ENCODE measurements at places on chromosomes 6 and 20.

DNA sequence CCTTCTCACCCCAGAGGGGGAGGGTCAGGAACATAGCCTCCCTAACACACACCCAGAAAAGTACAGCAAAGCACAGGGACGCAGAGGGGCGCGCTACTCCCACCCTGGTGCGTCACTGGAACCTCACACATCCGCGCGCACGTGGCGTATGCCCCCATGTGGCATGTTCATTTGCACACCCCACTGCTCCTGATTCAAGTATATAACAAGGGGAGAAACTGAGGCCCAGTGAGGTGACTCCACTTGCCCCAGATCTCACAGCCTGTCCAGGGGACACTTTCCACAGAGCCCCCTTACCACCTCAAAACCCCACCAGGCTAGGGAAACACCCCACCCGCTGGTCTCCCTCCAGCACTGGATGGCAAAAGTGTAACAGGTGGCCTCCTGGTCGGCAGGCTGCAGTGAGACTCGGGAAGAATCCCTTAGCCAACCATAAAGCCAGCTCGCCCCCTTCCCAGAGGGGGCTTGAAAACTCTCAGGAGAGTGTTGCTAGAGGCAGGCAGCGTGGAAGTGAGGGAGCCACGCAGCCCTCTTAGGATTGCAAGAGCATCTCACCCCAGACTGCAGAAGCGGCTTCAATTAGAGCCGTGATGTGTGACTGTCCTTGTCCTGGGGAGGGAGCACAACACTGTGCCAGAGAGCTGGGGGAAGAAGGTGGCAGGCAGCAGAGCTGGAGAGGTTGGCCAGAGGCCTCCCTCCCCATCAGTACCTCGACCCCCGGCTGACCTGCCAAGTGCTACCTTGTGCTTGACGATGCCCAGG lies at the start of gene GRM4:
GRM4 (minus strand) TSS at position 67 of the 762 bp plus-strand sequence. CDS start 12,591 bp downstream, outside the sequence.
- H3K4me1 ChIP-seq, result peaks cover 19% of the 10 kb centered on the region
- no peak for DNase-seq

DNA sequence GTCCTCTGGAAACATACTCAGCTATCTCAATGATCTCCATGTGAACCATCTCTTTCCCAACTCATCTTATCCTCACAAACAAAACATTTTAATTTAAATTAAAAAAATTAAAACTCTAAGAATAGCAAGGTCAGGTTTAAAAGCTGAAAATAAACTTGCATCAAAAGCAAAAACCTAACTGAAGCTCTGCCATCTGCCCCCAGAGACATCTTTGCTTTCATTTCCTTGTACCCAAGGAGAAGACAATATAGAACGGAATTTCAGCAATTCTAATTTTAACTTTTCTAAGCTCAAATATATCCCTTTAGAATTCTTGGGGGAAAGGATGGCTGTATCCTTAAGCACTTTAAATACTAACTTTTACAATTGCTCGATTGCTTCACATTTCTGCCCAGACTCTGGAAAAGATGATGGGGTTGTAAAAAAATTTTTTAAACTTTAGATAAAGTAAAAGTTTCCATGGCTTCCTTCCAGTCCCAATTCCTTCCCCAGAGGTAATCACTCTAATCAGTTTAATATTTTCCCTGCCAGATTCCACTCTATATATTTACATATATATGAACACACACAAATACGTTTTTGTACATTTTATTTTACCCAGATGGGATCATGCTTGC lies 69.2 kb upstream of the SMIM29 start:
- H3K36me3 ChIP-seq, result peaks cover 7% of the 10 kb centered on the region
- H3K27me3 ChIP-seq, result no peaks in the 10 kb centered on the region
- H3K27ac ChIP-seq, result peak overlapping the region; percentile 86
- DNase-seq, result no peak
- peaks cover 35% of the 10 kb centered on the region for H3K4me1 ChIP-seq
- H3K4me3 ChIP-seq, result no peak overlapping the region

DNA sequence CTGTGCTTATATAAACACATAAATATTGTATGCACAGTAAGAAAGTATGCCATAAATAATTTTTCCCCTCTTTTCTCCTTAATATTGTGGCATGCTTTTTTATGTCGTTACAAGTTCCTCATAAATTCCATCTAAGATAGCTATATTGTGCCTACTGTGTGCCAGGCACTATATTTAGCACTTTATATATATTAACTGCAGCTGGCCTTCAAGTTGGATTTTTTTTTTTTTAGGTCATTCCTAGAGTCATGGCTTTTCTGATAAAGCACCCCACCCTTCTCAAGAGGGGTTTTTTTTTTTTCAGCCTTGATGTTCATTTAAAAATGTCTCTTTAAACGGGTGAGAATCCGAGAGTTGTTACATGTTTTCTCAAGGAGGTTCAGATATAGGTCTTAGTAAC lies 42.8 kb upstream of the RNF8 start:
- H3K27ac ChIP-seq, result no peak overlapping the region
- no peak for DNase-seq
- H3K4me1 ChIP-seq, result no peaks in the 10 kb centered on the region
- no peak overlapping the region for H3K4me3 ChIP-seq
- H3K27me3 ChIP-seq, result no peaks in the 10 kb centered on the region
- peaks cover 16% of the 10 kb centered on the region for H3K36me3 ChIP-seq

DNA sequence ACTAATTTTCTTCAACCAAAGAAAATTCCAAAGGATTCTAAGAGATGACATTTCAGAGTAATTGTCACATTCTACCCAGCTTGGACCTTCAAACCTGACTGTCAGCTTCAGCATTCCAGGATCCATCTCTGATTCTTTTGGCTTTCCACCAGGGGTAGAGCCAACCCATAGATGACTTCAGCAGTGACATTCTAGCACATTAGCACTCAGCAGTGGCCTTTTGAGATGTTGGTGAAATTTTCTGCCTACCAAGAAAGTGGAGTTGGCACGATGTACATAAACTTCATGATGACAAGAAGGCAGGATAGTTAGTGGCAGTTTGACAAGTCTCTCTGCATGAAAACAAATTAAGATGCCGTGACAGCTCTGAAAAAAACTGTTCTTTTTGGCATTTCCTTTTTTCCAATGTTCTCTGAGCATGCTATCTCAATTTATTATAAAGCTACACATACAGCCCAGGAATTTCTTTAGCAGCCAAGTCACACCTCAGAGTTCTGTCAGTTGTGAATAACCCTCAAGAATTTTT lies 466.5 kb upstream of the RNF217 start:
- H3K27ac ChIP-seq, result no peak overlapping the region
- DNase-seq, result no peak
- no peaks in the 10 kb centered on the region for H3K36me3 ChIP-seq
- H3K4me3 ChIP-seq, result no peak overlapping the region
- no peaks in the 10 kb centered on the region for H3K4me1 ChIP-seq

- DNase-seq, result no peak
- H3K4me1 ChIP-seq, result peaks cover 2% of the 10 kb centered on the region
- no peak overlapping the region for H3K4me3 ChIP-seq
- no peaks in the 10 kb centered on the region for H3K27me3 ChIP-seq
Observed at GRCh38 chr6:131331873-131332781, 196.9 kb downstream of the AKAP7 start.

DNA sequence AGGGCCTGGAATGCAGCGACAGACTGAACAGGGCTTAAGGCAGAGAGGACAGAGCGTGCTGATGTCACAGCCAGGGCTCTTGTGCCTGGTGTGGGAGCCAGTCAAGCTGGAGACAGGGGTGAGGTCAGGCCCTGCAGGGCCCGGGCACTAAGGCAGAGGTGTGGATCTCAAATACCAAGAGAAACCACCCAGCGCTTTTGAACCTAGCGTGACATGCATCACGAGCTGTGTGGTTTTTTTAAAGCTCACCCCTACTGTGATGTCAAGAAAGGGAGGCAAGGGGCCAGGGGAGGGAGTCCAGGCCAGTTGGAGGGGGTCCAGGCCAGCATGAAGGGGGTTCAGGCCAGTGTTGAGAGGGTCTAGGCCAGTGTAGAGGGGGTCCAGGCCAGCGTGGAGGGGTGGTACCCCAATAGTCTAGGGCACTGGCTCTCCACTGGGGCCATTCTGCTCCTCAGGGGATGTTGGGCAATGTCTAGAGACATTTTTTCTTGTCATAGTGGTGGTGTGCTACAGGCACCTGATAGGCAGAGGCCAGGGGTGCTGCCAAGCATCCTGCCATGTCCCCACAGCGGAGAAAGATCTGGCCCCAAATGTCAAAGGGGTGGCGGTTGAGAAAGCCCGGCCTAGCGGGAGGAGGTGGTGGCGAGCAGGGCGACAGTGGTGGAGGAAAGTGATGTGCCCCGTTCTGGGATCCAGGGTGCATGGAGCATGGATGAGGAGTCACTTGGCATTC lies 42.6 kb downstream of the RBM38 start:
- peaks cover 47% of the 10 kb centered on the region for H3K4me1 ChIP-seq
- H3K27ac ChIP-seq, result peak overlapping the region; percentile 73
- DNase-seq, result no peak
- H3K4me3 ChIP-seq, result peak overlapping the region; percentile 24
- no peaks in the 10 kb centered on the region for H3K36me3 ChIP-seq

DNA sequence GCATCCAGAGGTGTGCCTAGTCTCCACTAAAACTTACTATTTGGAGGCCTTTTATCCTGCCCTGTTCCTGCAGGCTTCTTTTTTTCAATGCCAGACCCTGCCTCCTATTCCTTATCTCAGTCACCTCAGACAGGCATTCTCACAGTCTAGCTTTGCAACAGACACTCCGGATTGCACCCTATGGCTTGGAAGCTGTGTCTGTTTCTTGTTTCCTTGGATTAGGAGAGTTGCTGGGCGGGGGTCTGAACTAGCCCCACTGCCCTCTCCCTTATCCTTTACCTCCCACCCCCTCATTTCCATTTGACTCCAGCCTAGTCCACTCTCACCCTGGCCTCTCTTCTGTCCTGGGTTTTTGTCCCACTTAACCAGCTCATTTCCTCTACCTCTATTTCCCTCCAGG lies 228.1 kb upstream of the CITED2 start:
- no peak overlapping the region for H3K27ac ChIP-seq

GRCh38 chr20:63392465-63393365 lies 31.6 kb upstream of the CHRNA4 start:
- peaks cover 16% of the 10 kb centered on the region for H3K27me3 ChIP-seq
- H3K27ac ChIP-seq, result no peak overlapping the region
- no peaks in the 10 kb centered on the region for H3K4me1 ChIP-seq
- no peak overlapping the region for H3K4me3 ChIP-seq
- DNase-seq, result no peak

- DNase-seq, result no peak
- H3K36me3 ChIP-seq, result no peaks in the 10 kb centered on the region
- peaks cover 5% of the 10 kb centered on the region for H3K27me3 ChIP-seq
- H3K27ac ChIP-seq, result no peak overlapping the region
Observed at GRCh38 chr20:23302801-23303200, 47.8 kb upstream of the NXT1 start.

DNA sequence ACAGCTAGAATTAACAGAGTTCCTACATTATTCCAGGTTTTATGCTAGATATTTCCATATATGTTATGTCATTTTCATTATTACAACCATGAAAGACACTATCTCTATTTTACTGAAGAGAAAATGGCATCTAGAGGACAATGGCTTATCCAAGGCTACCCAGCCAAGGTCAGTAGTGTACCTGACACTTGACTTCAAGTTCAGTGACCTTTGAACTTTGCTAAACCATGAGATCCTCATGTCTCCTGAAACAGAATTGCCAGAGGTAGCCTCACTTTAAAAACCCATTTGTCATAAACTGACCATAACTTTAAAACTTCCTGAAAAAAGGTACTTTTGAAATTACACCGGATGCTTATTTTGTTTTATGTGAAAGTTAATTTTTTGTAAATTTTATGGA lies 14.4 kb downstream of the NAPB start:
- H3K4me3 ChIP-seq, result no peak overlapping the region
- DNase-seq, result no peak
- no peaks in the 10 kb centered on the region for H3K27me3 ChIP-seq
- peaks cover 15% of the 10 kb centered on the region for H3K4me1 ChIP-seq
- H3K36me3 ChIP-seq, result peaks cover 1% of the 10 kb centered on the region
- peak overlapping the region; percentile 88 for H3K27ac ChIP-seq

GRCh38 chr6:15308435-15309213 lies 62.8 kb downstream of the JARID2 start:
- DNase-seq, result no peak
- H3K4me3 ChIP-seq, result peak overlapping the region; percentile 45
- peaks cover 61% of the 10 kb centered on the region for H3K4me1 ChIP-seq
- no peaks in the 10 kb centered on the region for H3K27me3 ChIP-seq
- peak overlapping the region; percentile 83 for H3K27ac ChIP-seq
- no peaks in the 10 kb centered on the region for H3K36me3 ChIP-seq

DNA sequence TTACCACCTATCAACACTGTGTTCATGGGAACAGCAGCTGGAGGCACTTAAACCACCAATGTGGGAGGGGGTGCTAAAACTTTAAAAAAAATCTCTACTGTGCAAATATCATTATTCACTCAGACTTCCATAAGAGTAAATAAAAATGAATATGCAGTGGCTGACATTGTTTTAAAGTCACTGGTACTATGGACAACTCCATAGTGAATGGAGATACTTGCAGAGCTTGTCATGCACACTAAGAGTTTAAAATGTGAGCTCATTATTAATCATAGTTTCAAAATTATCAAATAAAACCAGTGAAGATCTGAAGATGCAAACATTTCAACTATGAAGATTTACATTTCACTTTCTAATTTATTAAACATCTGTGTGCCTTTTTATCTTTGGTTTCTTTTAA lies 54.4 kb downstream of the RFX6 start:
- no peak overlapping the region for H3K27ac ChIP-seq
- no peaks in the 10 kb centered on the region for H3K4me1 ChIP-seq
- no peak overlapping the region for H3K4me3 ChIP-seq
- peaks cover 1% of the 10 kb centered on the region for H3K27me3 ChIP-seq
- no peak for DNase-seq

- H3K36me3 ChIP-seq, result peaks cover 12% of the 10 kb centered on the region
- H3K4me1 ChIP-seq, result peaks cover 7% of the 10 kb centered on the region
- H3K4me3 ChIP-seq, result no peak overlapping the region
Observed at GRCh38 chr20:59207235-59207634, 43.6 kb downstream of the ZNF831 start.

DNA sequence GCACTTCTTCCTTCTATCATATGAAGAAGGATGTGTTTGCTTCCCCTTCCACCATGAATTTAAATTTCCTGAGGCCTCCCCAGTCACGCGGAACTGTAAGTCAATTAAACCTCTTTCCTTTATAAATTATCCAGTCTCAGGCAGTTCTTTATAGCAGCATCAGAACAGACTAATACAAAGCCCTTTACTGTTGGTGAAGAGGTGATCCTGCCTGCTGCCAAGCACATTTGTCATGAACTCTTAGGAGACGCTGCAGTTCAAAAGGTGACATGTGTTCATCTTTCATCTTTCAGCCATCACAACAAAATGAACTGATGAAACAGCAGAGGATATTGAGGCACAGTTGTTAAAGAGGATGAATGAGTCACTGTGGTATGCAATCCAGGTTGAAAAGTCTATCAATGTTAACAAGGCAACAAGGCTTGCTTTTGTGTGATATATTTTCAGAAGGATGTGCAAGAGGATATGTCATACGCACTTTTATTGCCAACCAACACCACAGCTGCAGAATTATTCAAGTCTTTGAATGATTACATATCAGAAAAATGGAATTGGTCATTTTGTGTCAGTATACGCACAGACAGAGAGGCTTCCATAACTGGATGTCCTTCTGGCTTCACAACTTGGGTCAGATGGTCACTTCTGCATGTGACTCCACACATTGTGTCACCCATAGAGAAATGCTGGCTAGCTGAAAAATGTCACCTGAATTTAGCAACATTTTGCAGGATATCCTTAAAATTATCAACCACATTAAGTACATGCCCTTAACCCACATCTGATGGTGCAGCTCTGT lies 52.4 kb upstream of the PLN start:
- H3K4me3 ChIP-seq, result no peak overlapping the region
- H3K27ac ChIP-seq, result no peak overlapping the region
- H3K4me1 ChIP-seq, result peaks cover 3% of the 10 kb centered on the region
- no peaks in the 10 kb centered on the region for H3K27me3 ChIP-seq
- no peak for DNase-seq

- no peaks in the 10 kb centered on the region for H3K27me3 ChIP-seq
- H3K36me3 ChIP-seq, result no peaks in the 10 kb centered on the region
- no peak overlapping the region for H3K27ac ChIP-seq
- DNase-seq, result no peak
- peak overlapping the region; percentile 96 for H3K4me3 ChIP-seq
Observed at GRCh38 chr6:109096208-109096607, 901 bp downstream of the CEP57L1 start.
